Epithelial cell of prostate (primary cell): ENCODE measurements at places on chromosomes 12 and 14.

- peak; percentile 97 for DNase-seq
Observed at GRCh38 chr12:103470664-103471063, 25.1 kb downstream of the C12orf42 start.

GRCh38 chr12:40551466-40551865 is 140.8 kb upstream of the CNTN1 start:
- no peak for DNase-seq

DNA sequence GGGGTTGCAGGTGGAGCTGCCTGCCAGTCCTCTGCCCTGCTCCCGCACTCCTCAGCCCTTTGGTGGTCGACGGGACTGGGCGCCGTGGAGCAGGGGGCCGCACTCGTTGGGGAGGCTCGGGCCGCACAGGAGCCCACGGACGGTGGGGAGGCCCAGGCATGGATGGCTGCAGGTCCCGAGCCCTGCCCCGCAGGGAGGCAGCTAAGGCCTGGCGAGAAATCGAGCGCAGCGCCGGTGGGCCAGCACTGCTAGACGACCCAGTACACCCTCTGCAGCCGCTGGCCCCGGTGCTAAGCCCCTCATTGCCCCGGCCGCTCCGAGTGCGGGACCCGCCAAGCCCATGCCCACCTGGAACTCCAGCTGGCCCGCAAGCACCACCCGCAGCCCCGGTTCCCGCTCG is 221.8 kb downstream of the BTG1 start:
- DNase-seq, result no peak

DNA sequence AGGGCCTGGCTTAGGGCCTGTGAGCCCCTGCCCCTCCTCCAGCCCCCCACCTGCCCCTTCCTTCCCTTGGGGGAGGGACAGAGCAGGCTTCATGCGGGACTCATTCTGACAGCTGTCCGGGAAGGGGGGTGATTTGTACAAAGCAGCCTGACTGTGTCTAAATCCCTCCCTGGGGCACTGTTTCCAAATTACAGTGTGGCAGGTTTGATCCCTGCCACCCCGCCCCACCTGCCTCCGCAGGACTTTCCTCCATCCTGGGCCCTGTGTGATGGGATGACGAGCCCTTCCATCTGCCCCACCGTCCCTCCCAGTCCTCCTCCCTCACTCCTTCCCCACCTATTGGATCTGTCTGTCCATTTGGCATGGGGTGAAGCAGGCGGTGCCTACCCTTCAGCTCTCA is 363.9 kb downstream of the BCL11B start:
- no peak for DNase-seq

- no peak for DNase-seq
Observed at GRCh38 chr12:76028571-76029277, 2.9 kb downstream of the PHLDA1 start.

DNA sequence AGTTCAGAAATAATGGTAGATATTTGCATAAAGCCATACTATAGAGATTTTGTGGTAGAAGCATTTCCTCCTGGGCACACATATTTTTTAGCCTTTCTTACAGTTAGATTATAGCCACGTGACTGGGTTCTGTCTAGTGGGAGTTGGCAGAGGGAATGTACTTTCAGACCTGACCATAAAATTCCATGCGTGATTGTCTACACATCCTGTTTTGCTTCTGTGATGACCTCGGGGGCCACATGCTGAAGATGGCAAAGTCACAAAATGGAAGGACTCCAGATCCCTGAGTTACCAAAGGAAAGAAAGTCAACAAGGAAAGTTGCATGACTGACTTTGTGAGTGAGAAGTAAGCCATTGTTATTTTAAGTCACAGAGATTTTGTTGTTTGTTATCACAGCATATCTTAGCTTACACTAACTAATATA is 14.6 kb upstream of the MIA2 start:
- DNase-seq, result no peak

DNA sequence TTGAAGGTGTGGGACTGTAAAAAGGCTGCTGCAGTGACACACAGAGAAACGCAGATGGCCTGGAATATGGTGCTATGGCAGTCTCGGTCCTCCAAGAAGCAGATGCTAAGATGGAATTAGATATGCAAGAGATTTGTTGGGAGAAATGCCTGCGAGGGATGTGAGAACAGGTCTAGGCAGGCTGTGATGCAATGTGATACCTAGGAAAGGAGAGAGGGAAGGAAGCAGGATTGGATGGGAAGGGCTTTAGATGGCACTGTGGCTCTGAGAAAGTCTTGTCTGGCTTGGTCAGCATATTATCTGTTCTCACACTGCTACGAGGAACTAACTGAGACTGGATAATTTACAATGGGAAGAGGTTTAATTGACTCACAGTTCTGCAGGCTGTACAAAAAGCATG is 374.4 kb downstream of the BCAT1 start:
- no peak for DNase-seq

DNA sequence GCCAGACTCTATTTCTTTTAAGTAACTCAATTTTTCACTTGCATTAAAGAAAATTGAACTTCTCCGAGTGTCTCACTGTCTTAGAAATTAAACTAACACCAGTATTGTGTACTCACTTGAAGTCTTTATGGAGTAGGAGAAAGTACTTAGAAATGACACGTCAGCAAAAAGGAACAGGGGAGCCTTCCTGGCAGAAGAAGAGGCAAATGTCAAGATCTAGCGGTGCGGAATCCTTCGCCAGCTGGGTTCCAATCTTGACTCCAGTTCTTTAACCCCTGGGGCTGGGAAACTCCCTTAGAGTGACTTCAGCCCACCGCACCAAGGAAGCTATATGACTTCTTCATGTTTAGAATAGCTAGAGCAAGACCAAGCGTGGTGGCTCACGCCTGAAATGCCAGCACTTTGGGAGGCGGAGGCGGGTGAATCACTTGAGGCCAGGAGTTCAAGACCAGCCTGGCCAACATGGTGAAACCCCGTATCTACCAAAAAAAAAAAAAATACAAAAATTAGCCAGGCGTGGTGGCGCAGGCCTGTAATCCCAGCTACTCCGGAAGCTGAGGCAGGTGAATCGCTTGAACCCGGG is 34.4 kb downstream of the WBP11 start:
- DNase-seq, result no peak

- no peak for DNase-seq
Observed at GRCh38 chr14:95101736-95102679, 55.3 kb downstream of the DICER1 start.

DNA sequence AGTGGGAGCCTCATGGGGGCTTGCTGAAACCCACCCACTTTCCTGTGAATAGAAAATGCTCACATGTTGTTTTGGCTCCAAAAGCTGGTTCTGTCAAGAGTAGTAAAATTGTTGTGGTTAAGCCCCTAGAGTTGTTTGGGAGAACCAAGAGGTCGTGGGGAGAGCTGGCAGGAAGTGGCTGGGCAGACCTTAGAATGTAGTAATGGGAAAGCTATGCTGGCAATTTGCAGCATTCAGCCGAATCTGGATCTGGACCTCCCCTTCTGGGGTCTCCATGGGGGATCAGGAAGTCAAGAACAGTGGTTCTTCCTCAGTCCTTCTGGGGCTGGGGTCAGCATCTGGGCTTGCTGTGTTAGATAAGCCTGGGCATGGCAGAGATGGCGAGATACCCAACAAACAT is 150.6 kb upstream of the TBX3 start:
- no peak for DNase-seq
